ENCODE measurements at places on chromosomes 16 and 17. TPM values are rescaled to one million over a fixed set of nuclear protein-coding genes. Genes with fewer than 3 reads are reported as not detected.

The LDHD gene
- total RNA-seq: 5.7 TPM

The GINS2 gene
- 5.4 TPM for total RNA-seq

The UTS2R gene
- 0.11 TPM for total RNA-seq

The LGALS9B gene
- total RNA-seq: not detected

The TCAP gene
- 1.6 TPM for total RNA-seq

The PDILT gene
- total RNA-seq: not detected

The SDR42E1 gene
- 0.79 TPM for total RNA-seq

The SLC46A1 gene
- 10.2 TPM for total RNA-seq

The KRT27 gene
- total RNA-seq: not detected

The FAM20A gene
- 13.1 TPM for total RNA-seq

The CNTNAP4 gene
- 56.0 TPM for total RNA-seq

The KCNH4 gene
- total RNA-seq: 0.30 TPM

The CDH16 gene
- total RNA-seq: not detected

The TMEM100 gene
- 63.7 TPM for total RNA-seq

The PRR35 gene
- 0.06 TPM for total RNA-seq

The BICDL2 gene
- total RNA-seq: 0.06 TPM

The TERB1 gene
- not detected for total RNA-seq

The ZBTB4 gene
- 19.8 TPM for total RNA-seq

The TSPAN10 gene
- total RNA-seq: 0.69 TPM

The CD300E gene
- 0.17 TPM for total RNA-seq

The TLCD3A gene
- 17.7 TPM for total RNA-seq

The TAF15 gene
- 54.2 TPM for total RNA-seq

Data from spinal cord (tissue), 10 donors.